ENCODE measurements at places on chromosomes 4 and X. TPM values are rescaled to one million over a fixed set of nuclear protein-coding genes. Genes with fewer than 3 reads are reported as not detected.

C4orf50 gene
- total RNA-seq: not detected

SSX2B gene
- not detected for total RNA-seq

DNA sequence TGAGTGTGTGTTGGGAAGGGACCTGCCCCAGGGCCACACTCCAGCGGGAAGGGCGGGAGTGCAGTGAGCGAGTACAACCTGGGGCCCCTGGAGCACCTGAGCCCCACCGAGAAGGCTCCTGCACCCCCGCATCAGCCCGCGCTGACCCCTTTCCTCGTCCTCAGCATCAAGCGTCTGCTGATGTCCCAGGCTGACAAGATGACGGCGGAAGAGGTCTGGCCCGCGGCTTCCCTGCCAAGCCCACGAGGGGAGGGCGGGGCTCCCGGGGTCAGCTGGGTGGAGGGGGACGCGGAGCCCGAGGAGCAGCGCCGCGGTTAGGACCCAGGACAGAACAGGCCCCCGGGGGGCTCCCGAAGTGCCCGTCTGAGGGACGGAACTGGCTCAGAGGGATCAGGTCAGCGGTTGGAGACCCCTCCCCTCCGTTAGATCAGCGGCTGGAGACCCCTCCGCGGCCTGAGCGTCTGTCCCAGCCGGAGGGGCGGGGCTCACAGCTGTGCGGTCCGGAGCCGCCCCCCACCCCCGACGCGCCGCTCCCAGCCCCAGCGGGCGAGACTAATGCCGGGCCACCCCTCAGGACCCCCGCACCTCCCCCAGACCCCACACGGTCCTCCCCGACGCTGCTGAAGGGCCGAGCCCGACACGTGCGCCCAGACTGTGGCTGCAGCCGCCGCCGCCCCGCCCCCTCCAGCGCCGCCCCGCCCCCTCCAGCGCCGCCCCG is 6.7 kb downstream of the MYL5 start:
- DNase-seq: no peak

GRCh38 chr4:109614466-109614865 is 54.4 kb downstream of the MCUB start:
- DNase-seq: no peak

GRCh38 chr4:122783301-122784215 is 43.1 kb upstream of the FGF2 start:
- DNase-seq: peak; percentile 82

DNA sequence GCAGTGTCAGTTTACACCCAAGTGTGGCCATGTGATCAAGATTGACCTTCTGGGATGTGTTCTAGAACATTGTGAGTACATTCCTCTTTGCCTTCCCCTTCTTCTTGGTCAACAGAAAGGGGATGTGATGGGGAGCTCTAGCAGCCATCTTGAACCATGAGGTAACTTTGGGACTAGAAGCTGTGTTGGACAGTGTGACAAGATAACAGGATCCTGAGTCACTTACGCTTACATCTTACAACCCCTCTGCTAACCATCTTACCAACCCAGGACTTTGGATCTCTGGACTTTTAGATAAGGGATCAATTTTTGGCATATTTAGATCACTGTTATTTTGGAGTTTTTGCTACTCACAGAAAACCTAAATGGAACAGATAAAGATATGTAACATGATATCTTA is 625.6 kb downstream of the BCOR start:
- DNase-seq: no peak

DNA sequence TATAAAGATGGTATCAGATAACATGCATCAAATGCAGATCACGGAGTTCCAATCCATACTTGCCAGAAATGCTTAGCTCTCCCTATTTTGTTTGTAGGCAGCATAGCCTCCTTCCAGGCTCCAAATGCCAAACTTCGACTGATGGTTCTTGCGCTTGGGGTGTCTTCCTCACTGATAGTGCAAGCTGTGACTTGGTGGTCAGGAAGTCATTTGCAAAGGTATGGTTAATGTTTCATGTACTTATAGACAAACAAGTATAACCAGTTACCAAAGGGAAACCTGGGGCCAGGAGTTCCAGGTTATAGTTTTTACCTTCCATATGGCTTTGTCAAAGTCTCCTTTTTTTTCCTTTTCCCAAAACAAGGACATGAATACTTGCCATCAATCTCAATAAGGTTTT is 5.3 kb downstream of the CWH43 start:
- no peak for DNase-seq

TCEAL6 gene
- total RNA-seq: not detected

GRCh38 chr4:167883266-167883665 is 209.1 kb upstream of the ANXA10 start:
- DNase-seq: no peak

FAM50A gene
- total RNA-seq: 41.7 TPM

GRCh38 chrX:97311066-97311778 is 427.5 kb downstream of the RPA4 start:
- DNase-seq: no peak

- DNase-seq: no peak
These were observed 362.0 kb downstream of the ADAM29 start for GRCh38 chr4:175280153-175280552.

- no peak for DNase-seq
These were observed 474.8 kb downstream of the PDGFC start for GRCh38 chr4:156496797-156497196.

- DNase-seq: no peak
These were observed 34.8 kb downstream of the UBE2K start for GRCh38 chr4:39732728-39733127.

DNA sequence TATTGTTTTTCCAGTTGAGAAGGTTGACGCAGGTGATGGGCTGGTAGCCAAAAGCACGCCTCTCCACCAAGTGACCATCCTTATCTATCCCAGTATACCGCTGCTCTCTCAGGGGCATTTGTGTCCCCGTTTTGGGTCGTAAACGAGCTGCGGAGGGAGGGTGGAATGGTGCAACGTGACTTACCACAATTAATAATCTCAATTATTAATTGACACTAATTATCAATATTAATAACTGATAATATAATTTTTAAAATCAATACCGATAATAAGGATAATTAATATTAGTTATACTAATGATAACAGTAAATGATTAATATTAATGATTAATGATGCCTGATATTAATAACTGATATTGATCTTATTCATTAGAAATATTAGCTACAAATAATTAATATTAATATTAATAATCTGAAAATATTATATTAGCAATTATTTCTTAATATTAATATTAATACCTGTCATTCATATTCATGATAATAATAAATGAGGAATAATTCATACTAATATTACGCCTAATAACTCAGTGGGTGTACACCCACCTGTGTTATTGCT is 56.1 kb downstream of the OTOP1 start:
- DNase-seq: no peak

DNA sequence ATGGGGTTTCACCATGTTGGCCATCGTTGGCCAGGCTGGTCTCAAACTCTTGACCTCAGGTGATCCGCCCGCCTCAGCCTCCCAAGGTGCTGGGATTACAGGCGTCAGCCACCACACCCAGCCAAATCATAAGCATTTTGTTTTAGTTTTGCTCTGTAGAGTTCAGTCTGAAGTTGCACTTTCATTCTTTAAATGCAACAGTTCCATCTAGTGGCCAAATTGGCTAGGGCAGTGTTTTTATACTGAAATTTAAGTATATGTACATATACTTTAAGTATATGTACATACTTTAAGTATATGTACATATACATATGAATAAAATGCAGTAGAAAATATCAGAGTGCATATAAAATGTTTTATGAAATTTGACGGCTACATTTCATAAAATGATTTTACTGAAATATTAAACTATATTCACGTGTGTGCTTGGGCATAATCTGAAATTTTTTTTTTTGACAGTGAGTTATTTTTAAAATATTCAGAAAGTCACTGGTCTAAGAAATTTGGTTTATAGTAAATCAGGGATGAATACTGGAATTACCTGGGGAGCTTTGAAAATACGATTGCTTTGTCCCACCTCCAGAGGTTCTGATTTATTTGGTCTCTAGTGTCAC is 145.5 kb downstream of the NWD2 start:
- DNase-seq: no peak

- no peak for DNase-seq
These were observed 208.9 kb upstream of the SLIT2 start for GRCh38 chr4:20042769-20043168.

DNA sequence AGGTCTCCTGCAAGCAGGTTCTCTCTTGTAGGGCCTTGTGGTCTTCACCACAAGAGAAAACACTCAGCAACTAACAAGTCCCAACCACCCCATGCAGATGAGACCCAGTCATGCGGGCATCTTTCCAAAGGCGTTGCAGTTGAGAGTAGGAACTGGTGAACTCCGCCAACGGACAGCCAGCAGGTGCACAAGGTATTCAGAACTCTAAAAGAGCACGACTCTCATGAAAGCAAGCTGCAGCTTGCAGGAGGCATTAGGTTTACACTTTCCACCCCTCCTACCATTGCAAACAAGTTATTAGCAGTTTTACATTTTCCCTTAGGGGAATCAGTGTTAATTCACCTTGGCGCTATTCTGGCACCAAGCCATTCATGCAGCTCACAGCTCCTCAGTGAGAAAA is 173.4 kb upstream of the KIT start:
- DNase-seq: no peak

IL3RA gene
- total RNA-seq: 2.4 TPM

DNA sequence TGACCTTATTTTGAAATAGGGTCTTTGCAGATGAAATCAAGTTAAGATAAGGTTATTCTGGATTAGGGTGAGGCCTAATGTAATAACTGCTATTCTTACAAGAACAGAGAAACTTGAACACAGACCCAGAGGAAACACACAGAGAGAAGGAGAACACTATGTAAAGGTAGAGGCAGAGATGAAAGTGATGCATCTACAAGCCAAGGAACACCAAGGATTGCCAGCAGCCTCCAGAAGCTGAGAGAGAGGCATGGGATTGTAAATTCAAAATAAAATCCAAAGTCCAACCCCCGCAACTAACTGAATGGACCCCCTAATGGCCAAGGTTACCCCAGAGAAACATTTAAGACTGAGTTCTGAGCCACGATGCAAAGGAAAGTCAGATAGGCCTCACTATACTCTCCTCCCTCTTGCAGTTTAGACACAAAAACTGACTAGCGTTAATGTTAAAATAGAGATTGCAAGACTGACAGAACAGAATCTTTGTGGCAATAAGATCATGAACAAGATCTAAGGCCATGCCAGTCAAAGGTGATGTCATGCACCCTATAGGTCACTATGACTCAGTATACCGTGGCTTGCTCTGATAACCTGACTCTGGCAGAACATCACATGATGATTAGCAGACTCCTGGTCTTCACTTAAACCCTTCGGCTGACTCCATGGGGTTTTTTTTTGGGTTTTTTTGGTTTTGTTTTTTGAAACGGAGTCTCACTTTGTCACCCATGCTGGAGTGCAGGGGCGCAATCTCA is 42.9 kb downstream of the DDX60L start:
- no peak for DNase-seq

- DNase-seq: no peak
These were observed 483.5 kb downstream of the ARAP2 start for GRCh38 chr4:35760807-35761206.

DNA sequence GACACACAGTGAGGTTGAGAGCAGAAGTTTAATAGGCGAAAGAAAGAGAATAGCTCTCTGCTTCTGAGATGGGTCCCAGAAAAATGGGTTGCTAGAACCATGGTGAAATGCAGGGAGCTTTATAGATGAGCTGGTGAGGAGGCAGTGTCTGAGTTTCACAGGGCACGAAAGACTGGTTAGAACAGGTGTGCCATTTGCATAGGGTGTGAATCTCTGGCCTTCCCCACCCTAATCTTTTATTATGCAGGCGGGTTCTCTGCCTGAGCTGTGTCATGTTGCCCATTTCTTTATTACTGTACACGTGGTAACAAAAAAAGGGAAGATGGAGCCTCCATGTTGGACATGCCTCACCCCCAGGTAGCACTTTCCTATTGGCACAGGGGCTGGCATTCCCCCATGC is 39.1 kb downstream of the FUNDC1 start:
- no peak for DNase-seq

- no peak for DNase-seq
These were observed 77.5 kb downstream of the HHIP start for GRCh38 chr4:144723471-144723870.

DNA sequence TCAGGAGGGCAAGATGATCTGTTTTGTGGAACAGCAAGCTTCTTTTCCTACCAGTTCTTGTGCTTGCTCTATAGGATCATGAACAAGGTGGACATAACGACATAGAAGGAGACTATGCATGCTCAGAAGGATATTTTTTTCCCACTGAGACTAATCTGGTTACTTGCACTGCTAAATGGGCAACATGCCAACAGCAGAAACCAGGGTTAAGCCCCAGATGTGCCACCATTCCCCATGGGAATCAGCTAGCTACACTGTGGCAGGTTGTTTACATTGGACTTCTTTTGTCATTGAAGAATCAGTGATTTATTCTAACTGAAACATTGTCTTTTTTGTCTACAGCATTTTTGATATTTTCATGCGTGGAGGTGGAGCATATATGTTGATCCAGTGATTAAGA is 165.6 kb downstream of the C4orf33 start:
- DNase-seq: no peak

TEX13B gene
- not detected for total RNA-seq

- DNase-seq: no peak
These were observed 17.8 kb upstream of the ANXA5 start for GRCh38 chr4:121714548-121714947.

ZDHHC15 gene
- total RNA-seq: 3.6 TPM

- no peak for DNase-seq
These were observed 364.9 kb downstream of the UNC5C start for GRCh38 chr4:95183656-95184408.

AFM gene
- not detected for total RNA-seq

DNA sequence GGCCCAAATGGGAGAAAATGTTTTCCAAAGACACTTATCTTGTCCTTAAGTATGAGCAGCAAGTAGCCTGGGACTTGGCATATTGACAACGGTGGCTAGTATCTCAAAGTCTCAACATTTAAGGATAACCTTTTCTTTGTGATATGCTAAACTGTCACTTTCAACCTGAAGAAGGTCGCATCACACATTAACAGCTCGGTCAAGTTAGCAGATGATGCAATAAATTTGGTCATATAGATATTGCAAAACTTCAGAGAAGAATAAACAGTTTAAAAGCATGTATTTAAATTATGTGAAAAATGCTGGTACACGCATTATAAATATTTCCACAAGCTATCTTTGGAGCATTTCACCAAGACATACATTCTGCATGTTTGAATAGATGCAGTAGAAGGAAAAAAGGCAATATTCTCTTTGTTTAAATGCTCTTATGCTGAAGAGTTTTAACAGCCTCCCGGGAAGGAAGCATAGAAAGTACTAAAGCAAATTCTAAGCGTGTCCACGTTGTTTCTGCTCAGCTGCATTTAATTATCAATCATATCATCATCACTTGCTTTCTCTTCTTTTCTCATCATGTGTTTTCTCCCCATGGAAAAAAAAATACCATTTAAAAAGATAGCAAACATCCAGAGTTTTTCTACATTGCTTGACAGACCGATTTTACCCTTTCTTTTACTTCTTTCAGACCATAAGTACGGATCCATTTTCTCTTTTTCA is 24.2 kb downstream of the ARHGAP6 start:
- no peak for DNase-seq

All from right atrium auricular region (tissue), 2 donors.